Subcutaneous preadipocyte (primary cell): ENCODE measurements at places on chromosomes 7 and 10. TPM values are rescaled to one million over a fixed set of nuclear protein-coding genes. Genes with fewer than 3 reads are reported as not detected.

CALHM3 gene
- 0.39 and 1.1 TPM in 2 replicates for total RNA-seq

PTN gene
- total RNA-seq = 0.20 and 0.37 TPM in 2 replicates

SPDYE2 gene
- total RNA-seq = not detected in 2 replicates

TMEM270 gene
- not detected in 2 replicates for total RNA-seq

CALML3 gene
- total RNA-seq = not detected in 2 replicates

DLD gene
- total RNA-seq = 46.5 and 50.0 TPM in 2 replicates
